ENCODE measurements at places on chromosomes 3 and 15.
A peak's percentile ranks its signal among the peaks of the same experiment; 100 is the strongest.

DNA sequence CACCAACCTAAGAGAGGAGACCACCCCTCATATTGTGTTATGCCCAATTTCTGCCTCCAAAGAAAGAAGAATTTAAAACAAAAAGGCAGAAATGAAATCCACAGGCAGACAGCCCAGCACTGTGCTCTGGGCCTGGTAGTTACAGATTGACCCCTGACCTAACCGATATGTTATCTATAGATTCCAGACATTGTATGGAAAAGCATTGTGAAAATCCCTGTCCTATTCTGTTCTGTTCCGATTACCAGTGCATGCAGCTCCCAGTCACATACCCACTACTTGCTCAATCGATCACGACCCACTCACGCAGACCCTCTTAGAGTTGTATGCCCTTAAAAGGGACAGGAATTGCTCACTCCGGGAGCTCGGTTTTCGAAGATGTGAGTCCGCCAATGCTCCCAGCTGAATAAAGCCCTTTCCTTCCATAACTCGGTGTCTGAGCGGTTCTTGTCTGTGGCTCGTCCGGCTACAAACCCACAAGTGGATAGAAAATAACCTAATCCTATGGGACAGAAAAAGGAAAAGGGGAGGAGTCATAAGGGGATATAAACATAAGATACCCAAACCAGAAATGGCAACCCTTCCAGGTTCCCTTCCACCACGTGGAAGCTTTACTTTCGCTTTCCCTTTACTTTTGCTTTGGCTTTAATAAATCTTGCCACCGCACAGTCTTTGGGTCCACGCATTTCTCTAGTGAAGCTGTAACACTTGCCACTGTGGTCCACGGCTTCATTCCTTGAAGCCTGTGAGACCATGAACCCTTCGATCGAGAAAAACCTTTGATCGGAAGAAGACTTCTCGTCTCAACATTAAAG is 1.7 kb upstream of the CFAP91 start:
- DNase-seq: no peak

GRCh38 chr15:29616512-29616911 is 205.8 kb downstream of the TJP1 start:
- no peak for DNase-seq

DNA sequence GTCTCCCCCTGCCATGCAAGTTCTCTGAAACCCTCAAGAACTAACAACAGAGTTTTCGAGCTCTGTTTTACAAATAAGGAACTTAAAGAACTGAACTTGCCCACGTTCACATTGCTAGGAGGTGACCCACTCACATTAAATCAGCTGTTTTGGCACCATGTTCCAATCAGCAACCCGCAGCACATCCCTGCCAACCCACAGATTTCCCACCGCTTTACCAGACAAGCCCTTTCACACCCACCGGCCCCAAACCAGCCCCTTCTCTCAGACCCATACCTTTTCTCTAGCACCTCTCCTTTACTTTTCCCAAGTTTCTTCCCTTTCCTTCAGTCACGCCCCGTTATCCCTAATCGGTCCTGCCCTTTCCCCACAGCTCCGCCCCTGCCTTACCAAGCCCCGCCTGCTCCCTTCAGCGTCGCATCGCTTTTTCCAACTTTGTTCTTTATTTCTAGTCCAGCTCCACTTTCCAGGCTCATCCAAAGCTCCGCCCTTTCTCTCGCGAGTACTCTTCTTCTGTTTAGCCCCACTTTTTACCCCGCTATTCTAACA is 804 bp upstream of the BRPF1 start:
- DNase-seq: peak; percentile 43

GRCh38 chr3:58751882-58752567 is 85.5 kb upstream of the FAM3D start:
- DNase-seq: no peak

DNA sequence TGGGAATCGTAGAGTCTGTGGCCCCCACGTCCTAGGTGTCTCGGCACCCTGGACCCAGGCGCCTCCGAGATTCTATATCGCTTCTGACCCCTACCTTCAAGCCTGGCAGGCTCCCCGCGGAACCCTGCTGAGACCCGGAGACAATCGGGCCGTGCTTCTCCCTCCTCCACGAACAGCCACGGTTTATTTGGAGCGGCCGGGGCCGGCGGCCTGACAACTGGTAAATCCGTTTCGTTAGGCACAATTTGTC is 1.4 kb downstream of the GATA2 start:
- DNase-seq: no peak

DNA sequence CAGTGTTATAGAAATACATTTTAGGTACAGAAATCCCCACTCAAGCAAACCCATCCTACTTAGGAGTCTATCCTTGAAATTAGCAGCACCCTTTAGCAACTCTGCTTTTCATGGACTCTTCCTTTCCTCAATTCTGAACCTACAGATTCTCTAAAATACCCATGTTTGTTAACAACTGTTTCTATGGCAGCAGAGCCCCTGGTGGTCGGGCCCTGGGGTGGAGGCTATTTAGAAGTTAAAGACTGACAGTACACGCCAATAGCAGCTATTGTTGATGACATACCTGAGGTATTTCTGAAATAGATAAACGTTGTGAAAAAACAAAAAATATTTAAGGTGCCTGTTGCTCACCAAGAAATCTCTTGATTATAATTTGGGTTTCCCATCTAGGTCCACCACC is 23.4 kb upstream of the NRG4 start:
- no peak for DNase-seq

DNA sequence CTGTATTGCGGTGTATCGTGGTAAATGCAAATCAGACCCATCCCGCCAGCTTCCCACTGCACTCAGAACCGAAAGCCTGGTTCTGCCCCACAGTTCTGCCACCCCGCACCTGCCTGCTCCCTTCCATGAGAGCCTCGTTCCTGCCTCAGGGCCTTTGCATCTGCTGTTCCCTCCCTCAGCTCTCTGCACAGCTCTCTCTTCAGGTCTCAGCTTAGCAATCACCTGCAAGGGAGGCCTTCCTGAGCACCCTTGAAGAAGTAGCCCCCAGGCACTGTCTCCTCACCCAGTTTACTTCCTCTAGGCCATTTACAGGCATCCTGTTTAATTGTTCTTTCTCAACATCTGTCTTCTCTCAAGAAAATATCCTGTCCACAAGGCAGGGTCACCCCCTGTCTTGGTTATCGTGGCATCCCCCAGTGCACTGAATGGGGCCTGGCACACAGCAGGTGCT is 13.3 kb upstream of the IQSEC1 start:
- DNase-seq: no peak

DNA sequence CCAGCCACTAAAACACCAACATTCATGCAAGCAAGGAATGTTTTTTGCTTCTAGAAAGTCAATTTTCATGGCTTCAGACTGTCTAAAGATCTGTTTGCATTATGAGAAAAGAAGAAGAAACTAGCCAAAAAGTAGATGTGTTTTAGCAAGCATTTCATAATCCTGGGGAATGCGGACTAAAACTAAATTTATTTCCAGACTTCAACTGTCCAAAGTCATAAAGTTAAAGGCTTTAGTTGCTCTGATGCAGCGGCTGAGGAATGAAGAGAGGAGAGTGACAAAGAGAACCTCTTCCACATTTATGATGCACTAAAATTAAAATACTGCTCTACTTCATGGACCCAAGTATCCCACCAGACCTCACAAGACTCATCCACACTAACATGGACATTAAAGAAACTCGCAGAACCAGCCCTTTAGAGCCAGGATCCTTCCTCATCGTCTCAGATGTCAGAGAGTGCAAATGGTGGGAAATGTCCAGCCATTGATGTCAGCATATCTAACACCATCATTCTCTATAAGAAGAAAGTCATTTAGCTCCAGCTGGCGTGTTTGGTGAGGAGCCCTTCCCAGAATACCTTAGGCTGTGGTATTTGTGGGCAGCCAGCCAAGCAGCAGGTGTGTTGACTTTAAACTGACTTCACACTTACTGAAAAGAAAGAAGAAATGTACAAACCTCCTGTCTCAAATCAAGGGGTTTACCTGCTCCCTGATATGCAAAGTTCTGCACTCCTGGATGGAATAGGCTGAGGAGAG is 17.4 kb downstream of the FYCO1 start:
- DNase-seq: no peak

DNA sequence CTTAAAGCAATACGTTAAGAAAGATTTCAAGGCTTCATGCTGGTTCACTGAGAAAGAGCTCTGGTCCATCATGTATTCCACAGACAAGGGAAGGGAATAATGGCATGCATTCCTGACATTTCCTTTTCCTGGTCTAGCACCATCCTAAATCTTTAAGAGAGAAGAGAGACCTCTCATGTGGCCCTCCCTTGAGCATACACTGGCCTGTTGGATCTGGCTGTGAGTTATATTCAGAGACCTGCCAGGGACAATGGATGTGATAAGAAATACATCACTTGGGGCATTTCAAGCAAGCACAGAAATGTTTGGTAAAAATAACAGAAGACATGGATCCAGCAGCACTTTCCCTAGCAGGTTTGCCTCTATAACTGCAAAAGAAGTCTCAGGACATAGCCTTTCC is 507.8 kb downstream of the NLGN1 start:
- no peak for DNase-seq

DNA sequence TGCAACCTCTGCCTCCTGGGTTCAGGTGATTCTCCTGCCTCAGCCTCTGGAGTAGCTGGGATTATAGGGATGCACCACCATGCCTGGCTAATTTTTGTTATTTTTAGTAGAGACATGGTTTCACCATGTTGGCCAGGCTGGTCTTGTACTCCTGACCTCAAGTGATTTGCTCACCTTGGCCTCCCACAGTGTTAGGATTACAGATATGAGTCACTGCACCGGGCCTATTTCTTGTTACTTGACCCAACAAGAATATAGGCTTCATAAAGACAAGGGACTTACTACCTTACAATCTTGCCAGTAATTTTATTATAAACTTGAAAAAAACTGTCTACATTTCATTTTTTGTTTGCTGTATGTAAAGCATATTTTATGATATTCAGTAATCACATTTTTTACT is 21.4 kb upstream of the ZBTB47 start:
- DNase-seq: no peak

DNA sequence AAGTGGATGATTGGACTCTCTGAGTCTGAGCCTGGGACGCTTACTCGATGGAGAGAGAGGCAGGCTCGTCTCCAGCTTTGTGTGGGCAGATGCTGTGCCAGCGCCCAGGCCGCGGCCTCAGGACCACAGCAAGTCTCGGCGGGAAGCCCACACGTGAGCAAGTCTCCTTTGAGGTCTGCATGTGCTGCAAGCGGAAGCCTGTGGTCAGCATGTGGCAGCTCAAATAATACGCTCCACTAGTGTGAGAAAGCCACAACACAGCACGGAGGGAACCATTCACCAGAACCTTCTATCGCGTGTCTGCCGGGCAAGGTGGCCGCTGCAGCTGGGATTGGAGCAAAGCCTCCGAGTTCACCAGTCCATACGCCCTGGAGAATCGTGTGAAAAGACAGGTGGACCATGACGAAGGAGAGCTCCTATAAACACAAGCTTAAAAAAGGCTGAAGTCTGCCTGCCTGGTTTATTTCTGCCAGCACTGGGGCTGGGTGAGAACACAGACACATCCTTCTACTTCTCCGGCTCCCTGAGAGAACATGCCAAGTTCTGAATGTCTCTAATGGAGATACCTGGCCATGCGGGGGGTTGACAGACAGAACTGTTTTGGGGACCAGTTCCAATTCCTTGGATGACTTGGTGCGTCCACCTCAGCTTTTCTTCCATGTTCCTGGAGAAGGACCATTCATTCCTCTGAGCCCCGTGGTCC is 82.0 kb upstream of the LRIG1 start:
- no peak for DNase-seq

- no peak for DNase-seq
These were observed 332.7 kb downstream of the EDEM1 start for GRCh38 chr3:5520237-5520636.

DNA sequence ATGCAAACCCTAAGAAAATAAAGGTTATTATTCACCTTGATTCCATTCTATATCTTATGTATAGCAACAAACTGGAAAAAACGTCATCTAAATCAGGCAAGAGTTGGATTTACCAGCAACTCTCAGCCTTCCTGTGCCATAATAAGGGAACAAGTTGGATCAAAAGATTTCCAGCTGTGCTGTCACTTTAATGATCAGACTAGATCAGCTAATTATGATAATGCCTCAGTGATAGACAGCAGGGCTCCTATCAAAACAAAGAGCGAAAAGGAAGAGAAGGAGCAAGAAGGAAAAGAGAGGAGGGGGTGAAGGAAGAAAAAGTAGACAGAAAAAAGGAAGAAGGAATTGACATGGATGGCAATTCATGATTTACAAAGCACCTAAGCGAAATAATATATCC is 36.7 kb upstream of the BCL6 start:
- no peak for DNase-seq

- no peak for DNase-seq
These were observed 121.9 kb downstream of the ATP10A start for GRCh38 chr15:25741256-25741580.

DNA sequence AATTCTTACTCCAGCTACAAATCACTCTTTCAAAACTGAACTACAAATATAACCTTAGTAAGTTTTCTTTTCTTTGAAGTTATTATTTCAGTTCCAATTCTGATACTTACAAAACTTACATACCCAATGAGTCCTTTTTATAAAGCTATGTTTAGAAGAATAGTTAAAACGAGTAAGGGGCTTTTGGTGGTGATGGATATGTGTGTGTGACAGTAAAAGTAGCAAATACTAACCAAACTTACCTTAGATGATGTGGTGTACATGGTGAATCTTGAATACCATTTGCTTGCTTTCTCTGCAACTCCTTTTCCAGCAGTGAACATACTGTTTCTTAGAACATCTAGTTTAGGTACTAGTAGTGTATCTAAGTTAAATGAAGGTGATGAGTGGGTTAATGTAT is 68.4 kb downstream of the SLC24A1 start:
- no peak for DNase-seq

GRCh38 chr3:63092515-63092914 is 185.6 kb upstream of the SYNPR start:
- no peak for DNase-seq

Measured in NCI-H1092 (cell line).